Effector CD4-positive, alpha-beta T cell (primary cell): ENCODE measurements at places on chromosomes 4 and X.

DNA sequence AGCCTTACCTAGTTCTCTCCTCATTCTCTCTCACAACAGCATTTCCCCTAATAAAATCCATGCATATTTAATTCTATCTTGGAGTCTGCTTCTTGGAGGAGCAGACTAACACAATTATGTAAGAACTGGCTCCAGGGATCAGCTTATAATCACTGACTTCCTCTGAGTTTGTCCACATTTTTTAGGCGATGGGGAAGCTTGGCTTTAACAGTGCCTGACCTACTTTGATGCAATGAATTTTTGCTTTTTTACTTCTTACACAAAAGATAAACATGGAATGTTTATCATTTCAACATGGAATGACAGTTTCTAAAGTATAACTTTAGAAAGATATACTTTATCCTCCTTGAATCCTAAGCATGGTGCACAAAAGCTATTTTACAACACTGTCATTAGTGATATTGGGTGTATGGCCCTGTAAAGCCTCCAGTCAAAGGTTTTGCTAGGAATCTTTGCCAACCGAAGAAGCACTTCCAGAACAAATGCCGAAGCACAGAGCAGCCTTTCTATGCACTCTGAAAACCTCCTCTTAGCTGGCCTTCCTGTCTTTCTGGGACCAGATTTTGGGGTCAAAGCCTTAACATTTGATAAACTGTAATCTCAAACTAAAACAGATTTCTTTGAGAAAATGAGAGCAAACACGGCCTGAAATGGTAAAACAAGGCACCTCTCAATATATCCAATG lies 736 bp downstream of the BDH2 start:
- no peak for DNase-seq

DNA sequence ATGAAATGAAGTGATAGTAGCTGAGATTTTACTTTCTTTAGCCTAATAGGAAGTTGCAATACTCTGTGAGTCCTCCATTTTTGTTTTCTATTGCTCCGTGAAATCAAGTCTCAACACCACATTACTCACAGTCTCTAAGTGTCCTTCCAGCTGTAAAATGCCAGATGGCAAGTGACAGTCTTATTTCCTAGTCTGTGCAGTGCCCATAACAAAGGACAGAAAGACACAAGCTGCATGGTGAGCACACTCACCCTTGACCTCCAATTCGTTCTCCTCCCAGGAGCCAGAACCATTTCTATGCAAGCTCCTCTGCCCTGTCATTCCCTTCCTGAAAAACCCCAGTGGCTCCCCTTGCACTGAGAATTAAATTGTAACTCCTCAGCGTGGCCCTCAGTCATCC lies 101.6 kb downstream of the PARM1 start:
- DNase-seq: no peak

DNA sequence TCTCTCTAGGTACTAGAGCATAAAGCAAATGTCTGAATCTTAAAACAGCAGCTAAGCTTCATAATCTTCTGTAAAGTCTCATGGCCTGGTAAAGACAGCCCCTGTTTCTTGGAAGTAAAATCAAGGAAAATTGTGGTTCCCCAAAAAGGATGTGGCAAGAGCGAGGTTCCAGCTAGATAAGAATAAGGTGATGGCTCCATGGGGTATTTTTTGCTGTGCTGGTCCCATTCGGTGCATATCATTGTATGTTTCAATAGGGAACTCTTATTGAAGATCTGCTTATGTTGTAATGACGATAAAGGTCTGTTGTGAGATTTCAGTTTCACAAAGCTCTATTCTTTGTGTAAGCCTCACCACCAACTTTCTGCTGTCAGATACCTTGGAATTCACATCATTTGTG lies 316.9 kb upstream of the NOCT start:
- no peak for DNase-seq

GRCh38 chr4:183183906-183184535 lies 85.0 kb downstream of the WWC2 start:
- no peak for DNase-seq

GRCh38 chr4:110589297-110589696 lies 33.6 kb downstream of the PITX2 start:
- no peak for DNase-seq

GRCh38 chrX:149830192-149830873 lies 48.6 kb downstream of the MAGEA9 start:
- DNase-seq: no peak

- no peak for DNase-seq
These were observed 3.0 kb downstream of the ANK2 start for GRCh38 chr4:113052379-113052951.

- DNase-seq: no peak
These were observed 135.2 kb upstream of the MAMLD1 start for GRCh38 chrX:150227873-150228410.

- no peak for DNase-seq
These were observed 78.2 kb downstream of the MSL3 start for GRCh38 chrX:11836284-11836683.

DNA sequence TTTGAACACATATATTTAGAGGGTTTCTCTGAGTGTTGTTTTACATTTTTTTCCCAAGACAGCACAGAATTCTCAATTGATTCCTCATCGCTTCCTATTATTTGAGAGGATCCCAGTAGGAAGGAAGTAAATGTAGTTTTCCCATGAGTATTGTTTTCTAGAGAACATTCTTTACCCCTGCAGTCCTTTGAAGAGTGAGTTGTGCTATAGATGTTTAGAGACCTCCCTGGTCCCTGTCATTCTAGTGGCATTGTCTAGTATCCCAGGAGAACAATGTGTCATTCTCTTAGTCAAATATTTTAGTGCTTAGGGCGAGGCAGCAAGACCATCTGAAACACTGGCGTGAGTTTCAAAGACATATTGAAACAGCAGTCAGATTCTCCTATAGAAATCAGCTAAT lies 32.5 kb downstream of the SORBS2 start:
- no peak for DNase-seq

DNA sequence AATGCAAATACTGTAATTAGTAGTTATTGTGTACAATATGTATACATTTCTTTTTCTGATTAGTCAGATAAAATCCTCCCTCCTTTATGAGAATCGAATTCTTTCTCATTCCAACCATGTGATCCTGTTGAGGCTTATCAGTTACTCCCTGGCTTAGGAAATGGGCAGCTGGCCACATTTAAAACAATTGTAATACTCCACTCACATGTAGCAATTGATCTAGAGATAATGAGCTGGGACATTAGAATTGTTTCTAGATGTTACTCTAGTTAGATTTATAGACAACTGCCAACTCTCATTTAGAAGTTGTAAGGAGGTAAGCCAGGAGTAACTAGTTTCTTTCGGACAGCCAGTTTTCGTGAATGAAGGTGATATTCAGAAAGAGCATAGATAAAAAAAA lies 859.3 kb upstream of the AADAT start:
- DNase-seq: no peak

GRCh38 chr4:180789929-180790328 lies 1453.3 kb upstream of the TENM3 start:
- no peak for DNase-seq

- no peak for DNase-seq
These were observed 242.0 kb downstream of the PTTG2 start for GRCh38 chr4:38202242-38202641.

GRCh38 chr4:60039908-60040307 lies 1160.2 kb upstream of the ADGRL3 start:
- no peak for DNase-seq

DNA sequence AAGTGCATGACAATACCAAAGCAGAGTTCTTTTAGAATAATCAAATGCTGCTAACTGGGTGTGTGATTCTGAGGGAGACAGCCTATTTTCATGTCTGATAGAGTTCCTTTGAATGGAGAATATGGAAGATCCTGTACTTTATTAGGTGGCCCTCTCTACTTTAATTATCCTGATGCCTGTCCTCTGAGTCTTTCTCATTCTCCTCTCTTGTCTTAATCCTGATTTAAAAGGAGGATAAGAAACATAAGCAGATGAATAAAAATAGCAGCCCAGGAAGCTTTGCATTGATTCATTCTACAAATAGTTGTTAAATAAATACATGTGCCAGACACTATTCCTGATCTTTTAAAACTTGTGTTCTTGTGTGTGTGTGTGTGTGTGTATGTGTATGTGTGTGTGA lies 387.3 kb downstream of the SPRY1 start:
- DNase-seq: no peak

GRCh38 chrX:68049466-68049865 lies 383.8 kb downstream of the OPHN1 start:
- DNase-seq: no peak

- DNase-seq: no peak
These were observed 88.9 kb downstream of the RBM47 start for GRCh38 chr4:40540800-40541199.

DNA sequence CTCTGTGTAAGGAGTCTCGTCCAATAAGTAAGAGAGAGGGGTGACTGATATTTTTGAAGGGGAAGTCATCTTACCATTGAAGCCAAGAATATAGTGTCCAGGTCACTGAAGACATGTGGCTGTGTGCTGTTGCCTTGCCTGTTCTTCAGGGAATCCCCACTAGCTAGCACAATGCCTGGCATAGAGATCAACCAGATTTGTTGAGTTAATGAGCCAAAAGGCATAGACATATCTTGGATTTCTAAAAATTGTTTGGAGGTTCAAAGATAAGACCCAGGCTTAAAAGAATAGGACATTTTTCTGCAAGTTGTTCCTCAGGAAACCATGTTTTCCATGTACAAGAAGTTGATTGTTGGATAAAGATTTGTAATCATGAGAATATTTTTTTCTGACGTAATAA lies 119.3 kb upstream of the DKK2 start:
- no peak for DNase-seq

DNA sequence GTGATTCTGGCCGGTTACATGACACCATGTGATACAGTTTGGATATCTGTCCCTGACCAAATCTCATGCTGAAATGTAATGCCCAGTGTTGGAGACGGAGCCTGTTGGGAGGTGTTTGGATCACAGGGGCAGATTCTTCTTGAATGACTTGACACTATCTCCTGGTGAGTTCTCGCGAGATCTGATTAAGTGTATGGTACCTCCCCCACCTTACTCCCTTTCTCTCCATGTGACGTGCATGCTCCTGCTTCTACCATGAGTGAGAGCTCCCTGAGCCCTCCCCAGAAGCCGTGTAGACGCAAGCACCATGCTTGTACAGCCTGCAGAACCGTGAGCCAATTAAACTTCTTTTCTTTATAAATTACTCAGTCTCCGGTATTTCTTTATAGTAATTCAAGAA lies 23.6 kb downstream of the CPE start:
- no peak for DNase-seq

DNA sequence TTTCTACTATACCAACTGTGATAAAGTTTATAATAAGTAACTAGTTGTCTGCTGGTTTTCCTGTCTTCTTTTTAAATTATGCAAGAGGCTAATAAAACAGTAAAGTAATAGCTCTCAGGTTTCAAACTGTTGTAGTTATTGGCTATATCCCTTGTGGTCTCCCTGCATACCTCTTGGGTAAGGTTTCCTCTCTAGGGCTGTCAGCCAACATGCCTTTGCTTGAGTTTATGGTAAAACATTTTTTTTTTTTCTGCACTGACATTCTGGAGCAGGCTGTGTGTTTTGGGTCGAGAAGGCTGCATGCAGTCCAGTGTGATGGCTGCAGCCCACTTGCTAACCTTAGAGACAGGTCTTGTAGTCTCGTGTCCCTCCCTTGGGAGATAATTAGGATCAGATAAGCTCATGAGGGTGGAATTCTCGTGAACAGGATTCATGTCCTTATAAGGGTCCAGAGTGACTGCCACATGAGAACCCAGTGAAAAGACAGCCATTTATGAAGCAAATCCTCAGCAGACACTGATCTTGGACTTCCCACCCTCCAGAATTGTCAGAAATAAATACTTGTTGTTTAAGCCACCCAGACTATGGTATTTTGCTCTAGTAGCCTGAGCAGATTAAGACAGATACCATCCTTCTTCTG lies 831.2 kb downstream of the CCSER1 start:
- DNase-seq: no peak

DNA sequence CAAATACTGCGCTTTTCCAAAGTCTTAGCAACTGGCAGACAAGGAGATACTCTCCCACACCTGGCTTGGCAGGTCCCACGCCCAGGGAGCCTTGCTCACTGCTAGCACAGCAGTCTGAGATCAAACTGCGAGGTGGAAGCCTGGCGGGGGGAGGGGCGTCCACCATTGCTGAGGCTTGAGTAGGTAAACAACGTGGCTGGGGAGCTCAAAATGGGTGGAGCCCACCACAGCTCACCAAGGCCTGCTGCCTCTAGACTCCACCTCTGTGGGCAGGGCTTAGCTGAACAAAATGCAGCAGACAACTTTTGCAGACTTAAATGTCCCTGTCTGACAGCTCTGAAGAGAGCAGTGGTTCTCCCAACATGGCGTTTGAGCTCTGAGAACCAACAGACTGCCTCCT lies 23.0 kb upstream of the NFKB1 start:
- DNase-seq: no peak
